ENCODE measurements at places on chromosomes 6 and 20.
A peak's percentile ranks its signal among the peaks of the same experiment; 100 is the strongest.

GRCh38 chr6:125871365-125871764 lies 80.6 kb downstream of the NCOA7 start:
- no peak for DNase-seq

DNA sequence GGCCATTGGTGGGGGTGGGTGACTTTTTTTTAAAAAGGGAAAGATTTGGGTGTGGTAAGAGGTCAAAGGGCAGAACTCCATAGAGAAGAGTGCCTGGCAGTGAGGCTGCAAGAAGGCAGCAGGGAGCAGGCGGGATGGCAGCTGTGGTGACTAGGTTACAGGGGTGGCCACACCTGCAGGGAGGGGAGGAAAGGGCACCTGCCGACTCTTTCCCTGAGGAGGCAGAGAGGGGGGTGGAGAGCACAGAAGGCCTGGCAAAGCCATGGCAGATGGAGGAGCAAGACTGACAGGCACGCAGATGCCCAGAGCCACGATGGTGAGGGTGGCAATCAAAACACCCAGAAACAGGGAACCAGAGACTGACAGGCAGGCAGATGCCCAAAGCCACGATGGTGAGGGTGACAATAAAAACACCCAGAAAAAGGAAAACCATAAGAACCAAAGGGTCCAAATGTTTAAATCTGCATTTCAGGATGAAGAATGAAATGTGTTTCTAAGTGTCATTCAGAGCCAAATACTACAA lies 19.3 kb downstream of the CST7 start:
- no peak for DNase-seq

GRCh38 chr6:126071000-126071647 lies 84.8 kb downstream of the TRMT11 start:
- no peak for DNase-seq

- no peak for DNase-seq
Measured at GRCh38 chr6:125489579-125490285, 188.0 kb upstream of the HDDC2 start.

DNA sequence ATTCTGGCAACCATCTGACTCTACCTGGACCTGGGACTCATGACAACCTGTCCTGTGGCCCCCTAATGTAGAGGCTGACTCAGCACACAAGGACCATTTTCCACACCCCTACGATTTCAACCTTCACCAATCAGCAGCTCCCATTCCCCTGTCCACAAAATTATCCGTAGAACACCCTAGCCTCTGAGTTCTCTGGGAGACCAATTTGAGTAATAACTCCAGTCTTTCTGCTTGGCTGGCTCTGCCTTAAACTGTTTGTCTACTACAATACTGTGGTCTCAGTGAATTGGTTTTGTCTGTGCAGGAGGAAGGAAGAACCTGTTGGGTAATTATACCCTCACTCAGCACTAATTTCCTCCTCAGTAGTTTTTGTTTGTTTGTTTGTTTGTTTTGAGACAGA lies 99.3 kb upstream of the MRPS10 start:
- no peak for DNase-seq

GRCh38 chr20:24773751-24774201 lies 175.3 kb upstream of the CST7 start:
- peak; percentile 9 for DNase-seq

DNA sequence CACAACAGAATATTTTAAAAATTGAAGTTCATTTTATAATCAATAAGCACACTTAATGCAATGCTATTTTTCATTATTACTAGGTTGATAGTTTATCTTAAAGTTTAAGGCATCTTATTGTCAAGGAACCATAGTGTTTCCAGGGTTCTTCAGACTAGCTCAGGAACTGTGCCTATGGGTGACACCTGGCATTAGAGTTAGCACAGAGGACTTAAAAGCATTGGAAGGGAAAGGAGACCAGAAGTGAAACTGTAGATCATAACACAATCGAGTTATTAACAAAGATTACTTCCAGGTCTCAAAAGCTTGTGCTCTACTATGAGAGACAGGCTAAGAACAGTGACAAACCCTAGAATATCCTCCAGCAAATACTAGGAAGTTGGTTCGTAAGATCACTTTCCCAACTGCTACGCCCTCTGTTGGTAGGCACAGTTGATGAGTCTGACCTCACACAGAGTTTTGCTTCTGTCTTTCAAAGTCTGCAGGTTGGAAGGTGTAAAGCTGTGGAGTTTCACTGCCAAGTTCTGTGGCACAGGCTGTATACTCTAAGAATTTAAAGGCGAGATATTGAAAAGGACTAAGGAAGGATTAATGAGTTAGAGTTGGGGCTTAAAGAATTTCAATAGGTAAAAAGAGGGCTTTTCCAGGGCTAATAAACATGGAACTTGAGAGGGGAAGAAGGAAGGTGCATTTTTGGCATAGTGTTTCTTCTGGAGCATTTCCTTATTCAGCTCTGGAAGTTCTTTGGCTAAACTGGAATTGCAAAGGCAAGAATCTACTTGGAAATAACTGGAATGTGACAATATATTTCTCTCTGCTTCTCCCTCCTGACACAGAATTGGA lies 531.3 kb upstream of the JAG1 start:
- no peak for DNase-seq

- peak; percentile 91 for DNase-seq
Measured at GRCh38 chr6:17907406-17908229, 79.8 kb downstream of the KIF13A start.

DNA sequence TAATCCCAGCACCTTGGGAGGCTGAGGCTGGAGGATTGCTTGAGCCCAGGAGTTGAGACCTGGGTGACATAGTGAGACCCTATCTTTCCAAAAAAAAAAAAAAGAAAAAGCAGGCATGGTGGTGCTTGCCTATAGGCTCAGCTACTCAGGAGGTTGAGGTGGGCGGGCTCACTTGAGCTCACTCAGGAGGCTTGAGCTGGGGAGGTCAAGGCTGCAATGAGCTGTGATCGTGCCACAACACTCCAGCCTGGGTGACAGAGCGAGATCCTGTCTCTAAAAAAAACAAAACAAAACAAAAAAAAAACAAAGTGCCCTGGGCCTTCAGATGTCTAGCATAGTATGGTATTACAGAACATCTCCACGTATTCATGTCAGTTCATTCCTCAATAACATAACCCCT lies 42.9 kb downstream of the ZFAND3 start:
- DNase-seq = no peak

DNA sequence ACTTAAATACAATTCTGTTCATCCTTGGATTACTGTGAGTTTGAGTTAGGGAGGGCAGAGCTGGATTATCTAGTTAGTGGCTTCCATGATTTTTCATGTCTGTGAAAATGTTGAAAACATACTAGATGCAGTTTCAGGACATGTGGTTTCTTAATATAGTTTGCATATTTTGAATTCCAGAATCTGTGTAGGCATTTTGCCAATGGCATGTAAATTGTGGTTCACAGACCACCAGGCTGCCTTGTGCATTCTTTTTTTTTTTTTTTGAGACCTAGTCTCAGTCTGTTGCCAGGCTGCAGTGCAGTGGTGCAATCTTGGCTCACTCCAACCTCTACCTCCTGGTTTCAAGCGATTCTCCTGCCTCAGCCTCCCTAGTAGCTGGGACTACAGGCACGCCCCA lies 42.8 kb downstream of the CDC5L start:
- DNase-seq = no peak

GRCh38 chr6:15368873-15369272 lies 123.0 kb downstream of the JARID2 start:
- DNase-seq = no peak

GRCh38 chr6:90466154-90466940 lies 120.5 kb downstream of the MAP3K7 start:
- no peak for DNase-seq

DNA sequence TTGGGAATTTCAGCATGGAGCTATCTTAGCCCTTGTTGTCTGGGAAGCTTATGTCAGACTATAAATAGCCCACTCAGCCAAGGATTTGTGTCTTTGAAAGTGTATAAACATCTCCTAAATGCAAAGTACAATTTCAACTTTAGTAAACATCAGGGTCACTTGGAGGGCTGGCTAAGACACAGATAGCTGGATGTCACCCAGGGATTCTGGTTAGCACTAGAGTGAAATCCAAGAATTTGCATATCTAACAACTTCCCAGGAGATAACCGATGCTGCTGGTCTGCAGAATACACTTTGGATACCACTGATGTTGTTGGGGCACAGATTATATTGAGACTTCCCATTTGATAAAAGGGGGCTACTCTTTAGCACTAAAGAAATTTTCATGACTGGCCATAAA lies 130.9 kb downstream of the PAX1 start:
- no peak for DNase-seq

GRCh38 chr6:46510651-46511050 lies 19.4 kb upstream of the RCAN2 start:
- no peak for DNase-seq

Measured in upper lobe of left lung (tissue), 6 donors.